Fibroblast of skin of right biceps (primary cell): ENCODE measurements at places on chromosomes 11 and 22.

DNA sequence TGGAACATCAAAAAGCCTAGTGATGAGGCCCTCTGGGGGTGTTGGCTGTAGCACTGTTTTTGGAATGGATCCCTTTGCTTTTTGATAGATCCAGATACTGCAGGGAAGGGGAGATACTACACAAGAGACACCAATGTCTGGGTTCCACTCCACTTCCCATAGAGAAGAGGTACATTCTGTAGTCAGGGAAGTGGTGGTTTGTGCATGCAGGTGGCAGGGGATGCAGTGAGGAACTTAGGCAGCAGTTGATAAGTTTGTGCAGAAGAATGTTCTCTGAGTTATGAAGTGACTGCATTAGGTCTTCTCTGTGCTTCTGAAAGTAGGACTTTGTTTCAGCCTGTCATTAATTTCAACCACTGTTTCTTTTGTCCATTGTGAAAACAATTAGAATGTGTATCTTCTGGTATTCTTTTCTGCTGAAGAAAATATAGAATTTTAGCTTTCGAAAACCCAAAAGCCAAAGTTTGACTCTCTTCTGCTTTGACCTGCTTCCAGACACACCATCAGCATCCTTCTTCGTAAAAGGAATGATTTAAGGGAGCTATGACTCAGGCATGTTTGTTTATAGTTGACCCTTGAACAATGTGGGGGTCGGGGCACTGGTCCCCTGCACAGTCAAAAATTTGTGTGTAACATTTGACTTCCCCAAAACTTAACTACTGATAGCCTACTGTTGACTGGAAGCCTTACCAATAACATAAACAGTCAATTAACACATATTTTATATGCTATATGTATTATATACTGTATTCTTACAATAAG lies 25.6 kb downstream of the PANX1 start:
- DNase-seq: no peak

DNA sequence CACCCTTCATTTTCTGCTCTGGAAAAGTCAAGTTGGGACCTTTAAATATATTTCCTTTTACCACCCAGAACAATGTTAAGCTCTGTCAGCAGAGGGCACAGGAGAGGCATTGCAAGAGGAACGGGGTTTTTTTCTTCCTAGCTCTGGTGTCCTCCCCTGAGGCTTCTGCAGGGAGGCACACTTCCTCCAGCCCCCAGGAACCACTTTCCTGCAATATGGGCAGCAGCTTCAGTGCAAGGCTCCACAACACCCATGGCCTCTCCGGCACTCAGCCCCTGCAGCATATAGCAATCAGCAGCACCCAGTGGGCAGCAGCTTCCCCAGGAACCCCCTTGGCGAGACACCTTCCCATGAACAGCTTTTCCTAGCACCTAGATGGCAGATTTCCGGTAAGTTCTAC lies 101.4 kb downstream of the SYT9 start:
- DNase-seq: peak; percentile 14

DNA sequence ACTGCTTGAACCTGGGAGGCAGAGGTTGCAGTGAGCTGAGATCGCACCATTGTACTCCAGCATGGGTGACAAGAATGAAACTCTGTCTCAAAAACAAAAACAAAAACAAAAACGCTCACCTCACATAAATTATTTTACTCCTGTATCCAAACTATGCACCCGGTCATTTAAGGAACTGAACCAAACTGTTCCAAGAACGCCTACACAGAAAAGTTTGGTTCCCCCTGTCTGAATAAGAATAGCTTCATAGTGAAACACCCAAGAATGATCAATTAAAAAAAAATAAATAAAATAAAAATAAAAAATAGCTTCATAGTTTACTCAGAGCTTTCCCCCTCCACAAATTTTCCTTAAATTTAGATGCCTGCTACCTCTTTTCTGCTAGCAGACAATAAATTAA lies 13.7 kb downstream of the NUP98 start:
- DNase-seq: no peak

DNA sequence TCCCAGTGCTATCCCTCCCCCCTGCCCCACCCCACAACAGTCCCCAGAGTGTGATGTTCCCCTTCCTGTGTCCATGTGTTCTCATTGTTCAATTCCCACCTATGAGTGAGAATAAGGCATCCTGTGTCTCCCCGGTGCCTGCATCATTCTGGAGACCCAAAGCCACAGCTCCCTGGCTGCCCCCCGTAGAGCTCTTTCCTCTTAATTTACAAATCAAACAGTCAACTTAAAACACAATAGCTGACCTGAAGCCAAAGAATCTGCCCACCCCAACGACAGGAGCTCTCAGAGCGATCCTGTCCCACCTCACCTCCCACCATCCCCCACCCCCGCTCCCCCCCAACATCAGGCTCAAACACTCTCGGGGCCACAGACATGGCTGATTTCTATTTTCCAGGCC lies 558.3 kb downstream of the BRD1 start:
- DNase-seq: no peak

DNA sequence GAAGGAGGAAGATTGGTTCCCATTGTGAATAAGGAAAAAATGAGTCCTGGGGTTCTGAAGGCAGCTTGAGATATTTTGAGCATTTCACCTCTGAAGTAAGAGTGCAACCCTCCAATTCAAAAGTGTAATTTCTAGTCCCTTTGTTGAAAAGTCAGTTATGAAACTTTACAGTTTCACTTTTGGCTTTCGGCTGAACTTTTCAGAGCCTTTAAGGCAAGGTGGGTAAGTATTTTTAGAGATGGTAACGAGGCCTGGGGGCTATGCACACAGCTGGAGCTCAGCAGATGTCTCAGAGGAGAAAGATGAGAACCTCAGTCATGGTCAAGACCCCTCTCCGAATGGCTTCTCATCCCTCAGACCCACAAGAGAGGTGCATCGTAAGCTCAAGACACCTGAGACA lies 267.6 kb downstream of the KIRREL3 start:
- no peak for DNase-seq

GRCh38 chr22:24961217-24961844 lies 8.8 kb downstream of the KIAA1671 start:
- no peak for DNase-seq

GRCh38 chr11:32890843-32891656 lies 1.6 kb upstream of the QSER1 start:
- DNase-seq: no peak

GRCh38 chr22:46646531-46647215 lies 26.5 kb downstream of the GRAMD4 start:
- DNase-seq: no peak

DNA sequence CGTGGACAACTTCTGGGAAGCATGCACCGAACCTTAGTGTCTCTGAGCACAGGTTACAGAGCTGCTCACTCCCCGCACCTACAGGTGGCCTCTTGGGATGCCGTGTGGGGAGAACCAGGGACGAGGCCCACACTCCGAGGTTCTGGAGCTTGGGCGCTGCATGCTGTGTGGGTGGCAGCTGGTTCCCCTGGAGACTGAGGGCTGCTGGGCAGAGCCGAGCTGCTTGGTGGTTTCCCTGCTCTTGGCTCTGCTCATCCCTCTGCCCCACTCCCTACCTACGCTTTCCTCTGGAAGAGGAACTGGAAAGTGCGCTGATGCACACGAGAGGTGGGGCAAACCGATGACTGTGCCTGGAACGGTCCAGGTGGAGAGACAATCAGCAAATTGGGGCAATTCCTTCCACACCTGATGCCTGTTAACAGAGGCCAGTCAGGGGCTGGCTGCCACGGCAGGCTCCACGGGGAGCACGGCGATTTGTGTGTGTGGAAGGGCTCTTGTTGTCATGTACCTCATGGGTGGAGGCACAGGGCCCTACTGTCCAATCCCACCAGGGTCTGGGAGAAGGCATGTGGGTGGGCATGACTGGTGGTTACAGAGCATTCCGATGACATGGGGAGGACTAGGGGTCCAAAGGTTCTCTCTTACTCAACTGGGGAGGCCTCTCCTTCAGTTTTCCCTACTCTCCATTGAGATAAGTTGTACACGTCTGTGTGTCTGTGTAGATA lies 60.9 kb downstream of the ST14 start:
- no peak for DNase-seq

- peak; percentile 21 for DNase-seq
Measured at GRCh38 chr11:76769645-76770586, 13.2 kb upstream of the TSKU start.

- DNase-seq: no peak
Measured at GRCh38 chr11:2256951-2257700, 13.3 kb downstream of the ASCL2 start.

- DNase-seq: peak; percentile 63
Measured at GRCh38 chr11:87493516-87493915, 455.8 kb downstream of the TMEM135 start.

- no peak for DNase-seq
Measured at GRCh38 chr11:82883853-82884252, 16.4 kb downstream of the PRCP start.

- DNase-seq: no peak
Measured at GRCh38 chr11:60563553-60564235, 48.5 kb downstream of the MS4A13 start.

GRCh38 chr11:95254716-95255115 lies 23.7 kb upstream of the SESN3 start:
- DNase-seq: no peak

GRCh38 chr11:9839550-9839949 lies 175.7 kb downstream of the SWAP70 start:
- DNase-seq: no peak

GRCh38 chr22:19822301-19823117 lies 32.2 kb downstream of the GNB1L start:
- no peak for DNase-seq

GRCh38 chr11:73956876-73957653 lies 6.2 kb downstream of the DNAJB13 start:
- no peak for DNase-seq

DNA sequence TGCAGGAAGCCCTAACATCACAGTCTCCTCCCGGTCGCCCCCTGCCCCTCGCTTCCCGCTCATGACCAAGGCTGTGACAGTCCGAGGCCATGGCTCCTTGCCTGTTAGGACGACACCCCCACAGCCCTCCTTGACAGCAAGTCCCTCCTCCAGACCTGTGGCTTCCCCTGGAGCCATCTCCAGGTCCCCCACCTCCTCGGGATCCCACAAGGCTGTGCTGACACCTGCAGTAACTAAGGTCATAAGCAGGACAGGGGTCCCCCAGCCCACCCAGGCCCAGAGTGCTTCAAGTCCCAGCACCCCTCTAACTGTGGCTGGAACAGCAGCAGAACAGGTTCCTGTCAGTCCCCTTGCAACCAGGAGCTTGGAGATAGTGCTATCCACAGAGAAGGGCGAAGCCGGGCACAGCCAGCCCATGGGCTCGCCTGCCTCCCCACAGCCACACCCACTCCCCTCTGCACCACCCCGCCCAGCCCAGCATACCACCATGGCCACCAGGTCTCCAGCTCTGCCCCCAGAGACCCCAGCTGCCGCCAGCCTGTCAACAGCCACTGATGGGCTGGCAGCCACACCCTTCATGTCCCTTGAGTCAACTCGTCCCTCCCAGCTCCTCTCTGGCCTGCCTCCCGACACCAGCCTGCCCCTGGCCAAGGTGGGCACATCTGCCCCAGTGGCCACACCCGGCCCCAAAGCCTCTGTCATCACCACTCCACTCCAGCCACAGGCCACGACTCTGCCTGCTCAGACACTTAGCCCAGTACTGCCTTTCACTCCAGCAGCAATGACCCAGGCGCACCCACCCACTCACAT lies 63.2 kb downstream of the OTOG start:
- no peak for DNase-seq

DNA sequence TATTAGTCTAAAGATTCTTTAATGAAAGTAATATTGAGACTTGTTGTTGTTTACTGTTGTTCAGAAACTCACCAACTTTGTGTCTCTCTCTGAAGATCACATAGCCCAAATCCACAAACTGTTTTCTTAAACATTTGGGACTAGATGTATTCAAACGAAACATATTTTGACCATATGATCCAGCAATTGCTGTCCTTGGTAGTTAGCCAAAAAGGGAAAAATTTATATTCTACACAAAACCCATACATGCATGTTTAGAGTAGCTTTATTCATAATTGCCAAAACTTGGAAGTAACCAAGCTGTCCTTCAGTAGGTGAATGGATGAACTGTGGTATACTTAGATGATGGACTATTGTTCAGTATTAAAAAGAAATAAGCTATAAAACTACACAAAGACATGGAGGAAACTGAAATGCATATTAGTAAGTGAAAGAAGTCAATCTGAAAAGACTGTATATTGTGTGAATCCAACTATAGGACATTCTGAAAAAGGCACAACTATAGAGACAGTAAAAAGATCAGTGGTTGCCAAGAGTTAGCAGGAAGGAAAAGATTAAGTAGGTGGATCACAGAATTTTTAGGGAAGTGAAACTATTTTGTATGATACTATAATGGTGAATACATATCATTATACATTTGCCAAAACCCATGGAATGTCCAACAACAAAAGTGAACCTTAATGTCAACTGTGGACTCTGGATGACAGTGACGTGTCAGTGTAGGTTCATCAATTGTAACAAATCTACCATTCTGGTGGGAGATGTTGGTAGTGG lies 442.9 kb downstream of the INSC start:
- no peak for DNase-seq

DNA sequence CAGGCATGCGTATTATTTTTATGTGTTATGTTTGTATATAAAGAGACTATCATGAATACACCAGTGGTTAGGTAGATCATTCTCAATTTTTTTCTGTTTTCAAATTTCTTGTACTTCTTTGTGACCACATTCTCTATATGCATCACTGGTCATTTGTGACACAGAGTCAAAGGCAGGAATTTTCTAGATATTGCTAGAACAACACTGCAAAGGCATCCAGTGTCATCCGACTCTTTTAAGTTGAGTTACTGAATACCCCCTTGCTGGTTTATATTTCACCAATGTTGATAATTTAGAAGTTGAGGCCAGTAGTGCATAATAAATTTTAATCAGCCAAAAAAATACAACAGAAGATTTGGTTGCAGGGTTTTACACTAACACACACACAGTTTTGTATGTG lies 351.8 kb downstream of the CASP12 start:
- no peak for DNase-seq

DNA sequence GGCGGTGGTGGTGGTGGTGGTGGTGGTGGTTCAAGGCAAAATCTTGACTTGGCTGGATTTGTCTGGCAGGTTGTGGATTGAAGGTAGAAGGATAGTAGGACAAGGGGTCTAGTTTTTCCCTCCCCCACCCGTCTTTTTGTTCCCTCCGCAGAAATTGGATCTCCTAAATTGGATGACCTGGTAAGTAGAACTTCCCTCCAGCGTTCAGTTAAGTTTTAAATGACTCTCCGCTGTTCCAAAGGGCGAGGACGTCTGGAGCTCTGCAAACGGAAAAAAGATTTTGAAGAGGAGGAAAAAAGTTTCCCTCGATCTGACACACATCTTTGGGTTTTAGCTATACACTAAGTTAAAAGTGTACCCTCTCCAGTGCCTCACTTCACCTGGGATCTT lies 422 bp upstream of the LGR4 start:
- DNase-seq: no peak

GRCh38 chr11:17257196-17257595 lies 19.3 kb upstream of the NUCB2 start:
- DNase-seq: peak; percentile 83
